ENCODE measurements at places on chromosomes 4 and X. TPM values are rescaled to one million over a fixed set of nuclear protein-coding genes. Genes with fewer than 3 reads are reported as not detected.

DNA sequence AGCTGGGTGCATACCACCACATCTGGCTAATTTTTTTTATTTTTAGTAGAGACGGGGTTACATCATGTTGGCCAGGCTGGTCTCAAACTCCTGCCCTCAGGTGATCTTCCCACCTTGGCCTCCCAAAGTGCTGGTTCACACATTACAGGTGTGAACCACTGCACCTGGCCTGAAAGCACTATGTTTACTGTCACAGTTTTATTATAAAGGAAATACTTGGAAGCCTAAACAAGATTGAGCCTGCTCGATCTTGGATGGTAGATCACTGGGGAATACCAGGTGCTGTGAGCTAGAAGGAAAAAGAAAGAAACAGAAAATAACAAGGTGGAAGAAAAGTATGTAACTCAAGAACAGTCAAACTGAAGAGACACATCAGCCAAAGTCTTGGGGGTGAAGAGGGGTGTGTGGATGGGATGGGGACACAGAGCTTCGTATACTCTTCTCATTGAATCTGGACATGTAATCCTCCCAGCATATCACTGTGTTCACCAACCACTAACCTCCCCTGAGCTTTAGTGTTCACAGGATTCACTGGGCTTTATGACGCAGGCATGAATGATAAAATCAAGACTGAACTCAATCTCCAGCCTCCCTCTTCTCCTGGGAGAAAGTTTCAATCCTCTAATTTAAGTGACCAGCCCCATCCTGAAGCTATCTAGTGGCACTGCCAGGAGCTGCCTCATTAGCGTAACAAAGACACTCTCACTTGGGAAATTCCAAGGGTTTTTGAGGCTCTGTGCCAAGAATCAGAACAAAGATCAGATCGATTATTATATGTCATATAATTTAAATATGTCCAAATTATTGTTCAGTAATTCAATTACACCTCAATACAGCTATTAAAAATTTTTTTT lies 40.9 kb downstream of the PDS5A start:
- DNase-seq = no peak

- DNase-seq = no peak
Observed at GRCh38 chr4:117831060-117831683, 203.1 kb upstream of the NDST3 start.

GRCh38 chrX:11648705-11649519 lies 16.8 kb downstream of the ARHGAP6 start:
- no peak for DNase-seq

DNA sequence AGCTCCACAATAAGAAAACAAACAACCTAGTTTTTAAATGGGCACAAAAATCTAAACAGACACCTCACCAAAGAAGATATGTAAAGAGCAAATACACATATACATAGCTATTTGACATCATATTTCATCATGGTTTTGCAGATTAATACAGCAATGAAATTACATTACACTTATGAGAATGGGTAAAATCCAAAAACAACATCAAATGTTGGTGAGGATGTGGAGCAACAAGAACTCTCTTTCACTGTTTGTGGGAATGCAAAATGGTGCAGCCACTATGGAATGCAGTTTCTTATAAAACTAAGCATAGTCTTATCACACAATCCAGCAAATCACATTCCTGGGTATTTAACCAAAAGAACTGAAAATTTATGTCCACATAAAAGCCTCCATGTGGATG lies 25.0 kb downstream of the TLR6 start:
- no peak for DNase-seq

GNRHR gene
- total RNA-seq = not detected

All from dorsolateral prefrontal cortex (tissue), 122 donors.